PC-3 (cell line): ENCODE measurements at places on chromosomes 2 and 18. TPM values are rescaled to one million over a fixed set of nuclear protein-coding genes. Genes with fewer than 3 reads are reported as not detected.

Gene EIF4E2
- total RNA-seq, result 53.9 and 55.1 TPM in 2 replicates

Gene ALKAL2
- total RNA-seq, result 3.6 TPM in 1 of 2 replicates, not detected in the other

Gene WDR43
- 89.4 and 134 TPM in 2 replicates for total RNA-seq

Gene NT5C1B
- total RNA-seq, result not detected in 2 replicates

Gene TXNL4A
- total RNA-seq, result 148 and 159 TPM in 2 replicates

Gene KLHL14
- not detected in 2 replicates for total RNA-seq

Gene OR6B3
- total RNA-seq, result not detected in 2 replicates

Gene DOK6
- not detected in 2 replicates for total RNA-seq

Gene SF3B1
- total RNA-seq, result 125 and 143 TPM in 2 replicates

Gene CCDC141
- total RNA-seq, result 0.40 and 1.1 TPM in 2 replicates
